ENCODE measurements at places on chromosomes 6 and 20. TPM values are rescaled to one million over a fixed set of nuclear protein-coding genes. Genes with fewer than 3 reads are reported as not detected.

HCRTR2 gene
- not detected for total RNA-seq

RPN2 gene
- total RNA-seq, result 181 TPM

MPIG6B gene
- not detected for total RNA-seq

PEDS1 gene
- 28.8 TPM for total RNA-seq

HLA-G gene
- not detected for total RNA-seq
